ENCODE measurements at places on chromosomes 6 and 20.
A peak's percentile ranks its signal among the peaks of the same experiment; 100 is the strongest.

DNA sequence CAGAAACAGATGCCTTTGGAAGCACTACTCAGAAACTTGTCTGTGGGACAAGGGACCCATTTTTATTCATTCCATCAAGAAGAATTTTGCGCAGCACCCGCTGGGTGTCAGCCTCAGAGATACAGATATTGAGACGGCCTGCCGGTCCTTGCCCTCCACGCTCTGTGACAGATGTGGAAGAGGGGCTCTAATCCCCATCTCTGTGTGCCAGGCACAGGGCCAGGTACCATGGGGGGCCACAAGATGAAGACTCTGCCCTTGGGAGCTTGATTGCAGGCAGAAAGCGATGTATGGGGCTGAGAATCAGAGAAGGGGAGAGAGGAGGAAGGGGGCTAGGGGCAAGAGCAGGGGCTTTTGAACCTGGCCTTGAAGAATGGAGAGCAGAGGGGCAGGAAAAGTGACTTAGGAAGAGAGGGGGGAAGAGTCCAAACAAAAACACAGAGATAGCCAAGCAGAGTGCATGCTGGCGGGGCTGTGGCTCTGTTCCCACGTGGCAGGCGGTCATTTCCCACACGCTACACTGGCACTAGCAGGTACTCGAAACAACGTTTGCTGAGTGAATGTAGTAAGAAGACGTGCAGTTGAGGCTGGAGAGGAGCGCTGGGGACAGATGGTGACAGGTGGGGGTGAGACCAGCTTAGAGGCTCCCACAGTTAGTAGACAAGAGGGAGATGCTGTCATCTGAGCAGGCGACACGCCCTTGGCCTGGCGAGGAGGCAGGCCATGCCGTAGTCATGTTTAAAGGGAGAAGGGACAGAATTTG is 170.3 kb upstream of the SNX9 start:
- no peak for DNase-seq

DNA sequence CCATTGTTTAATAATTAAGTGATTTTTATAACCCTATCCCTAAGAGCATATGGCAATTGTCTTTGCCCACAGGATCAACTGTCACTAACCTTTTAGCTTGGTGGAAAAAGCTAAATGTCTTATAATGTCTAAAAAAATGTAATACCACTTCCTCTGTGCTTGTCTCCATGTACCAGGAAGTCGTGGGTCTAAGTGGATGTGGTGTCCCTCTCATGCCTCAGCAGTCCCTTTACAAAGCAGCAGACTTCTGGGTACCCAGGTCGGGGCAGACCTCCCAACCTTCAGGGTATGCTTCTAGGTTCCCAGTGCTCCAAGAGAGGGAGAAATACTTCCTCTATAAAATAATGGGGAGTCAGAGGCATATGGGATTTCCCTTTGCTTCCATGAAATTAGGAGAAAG is 74.7 kb downstream of the ZHX3 start:
- no peak for DNase-seq

DNA sequence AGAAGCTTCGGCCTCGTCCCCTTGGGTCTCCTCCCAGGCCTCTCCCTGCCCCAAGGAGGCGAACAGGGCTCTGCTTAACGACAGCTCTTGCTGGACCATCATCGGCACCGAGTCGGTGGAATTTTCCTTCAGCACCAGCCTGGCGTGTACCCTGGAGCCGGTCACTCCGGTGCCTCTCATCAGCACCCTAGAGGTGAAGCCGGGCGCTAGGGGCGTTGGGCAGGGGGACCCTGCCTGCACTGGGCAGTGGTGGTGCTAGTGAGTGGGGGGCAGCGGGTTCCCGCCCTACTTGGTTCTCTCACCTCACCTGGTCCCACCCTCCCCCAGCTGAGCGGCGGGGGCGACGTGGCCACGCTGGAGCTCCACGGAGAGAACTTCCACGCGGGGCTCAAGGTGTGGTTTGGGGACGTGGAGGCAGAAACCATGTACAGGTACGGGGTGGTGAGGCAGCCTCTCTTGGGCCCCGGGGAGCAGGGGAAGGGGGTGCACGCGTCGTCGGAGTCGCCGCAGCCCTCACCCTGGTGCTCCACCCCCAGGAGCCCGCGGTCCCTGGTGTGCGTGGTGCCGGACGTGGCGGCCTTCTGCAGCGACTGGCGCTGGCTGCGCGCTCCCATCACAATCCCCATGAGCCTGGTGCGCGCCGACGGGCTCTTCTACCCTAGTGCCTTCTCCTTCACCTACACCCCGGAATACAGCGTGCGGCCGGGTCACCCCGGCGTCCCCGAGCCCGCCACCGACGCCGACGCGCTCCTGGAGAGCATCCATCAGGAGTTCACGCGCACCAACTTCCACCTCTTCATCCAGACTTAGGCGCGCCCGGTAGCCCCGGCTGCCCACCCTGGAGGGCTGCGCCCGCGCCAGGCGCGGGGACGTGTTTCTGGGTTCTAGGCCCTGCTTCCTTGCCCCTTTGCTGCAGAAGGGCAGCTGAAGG is 8.3 kb upstream of the MATN4 start:
- no peak for DNase-seq

DNA sequence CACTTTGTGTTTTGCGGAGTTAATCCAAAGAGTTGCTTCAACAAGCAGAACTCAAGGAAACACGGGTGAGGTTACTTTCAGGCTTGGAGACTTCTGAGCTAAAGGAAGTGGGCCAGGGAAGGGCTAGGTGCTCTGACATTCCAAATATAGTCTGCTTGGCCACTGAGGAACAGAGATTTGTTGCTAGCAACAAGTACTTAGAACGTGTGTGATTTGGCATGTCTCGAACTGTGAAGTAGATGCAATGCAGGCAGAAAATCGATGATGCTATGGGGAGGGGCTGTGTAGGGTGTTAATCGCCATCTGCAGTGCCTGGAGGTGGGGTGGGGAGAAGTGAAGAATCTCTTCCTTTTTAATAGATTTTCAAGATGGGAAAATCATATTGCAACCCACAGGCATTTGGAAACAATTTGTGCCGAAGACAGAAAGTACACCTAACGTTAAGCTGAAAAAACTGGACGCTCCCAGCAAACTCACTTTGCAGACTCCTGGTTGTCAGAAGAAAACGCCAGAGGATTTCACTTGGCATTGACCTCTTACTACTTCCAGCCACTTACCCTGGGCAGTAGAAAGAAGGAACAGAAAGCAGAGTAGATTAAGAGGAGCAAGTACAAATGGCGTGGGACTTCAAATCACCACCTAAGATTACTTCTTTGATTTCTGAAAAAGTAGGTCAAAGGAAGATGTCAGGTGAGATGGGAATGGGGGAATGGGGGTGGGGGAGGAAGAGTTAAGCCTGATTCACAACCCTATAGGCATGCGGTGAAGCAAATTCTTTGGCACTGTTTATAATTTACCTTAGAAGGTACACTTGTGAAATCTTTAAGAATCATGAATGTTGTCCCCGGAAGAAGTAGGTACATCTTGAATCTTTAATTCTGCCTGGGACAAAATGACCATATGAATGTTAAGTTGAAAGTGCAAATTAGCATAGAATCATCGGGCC is 314.1 kb downstream of the CD83 start:
- DNase-seq, result no peak

DNA sequence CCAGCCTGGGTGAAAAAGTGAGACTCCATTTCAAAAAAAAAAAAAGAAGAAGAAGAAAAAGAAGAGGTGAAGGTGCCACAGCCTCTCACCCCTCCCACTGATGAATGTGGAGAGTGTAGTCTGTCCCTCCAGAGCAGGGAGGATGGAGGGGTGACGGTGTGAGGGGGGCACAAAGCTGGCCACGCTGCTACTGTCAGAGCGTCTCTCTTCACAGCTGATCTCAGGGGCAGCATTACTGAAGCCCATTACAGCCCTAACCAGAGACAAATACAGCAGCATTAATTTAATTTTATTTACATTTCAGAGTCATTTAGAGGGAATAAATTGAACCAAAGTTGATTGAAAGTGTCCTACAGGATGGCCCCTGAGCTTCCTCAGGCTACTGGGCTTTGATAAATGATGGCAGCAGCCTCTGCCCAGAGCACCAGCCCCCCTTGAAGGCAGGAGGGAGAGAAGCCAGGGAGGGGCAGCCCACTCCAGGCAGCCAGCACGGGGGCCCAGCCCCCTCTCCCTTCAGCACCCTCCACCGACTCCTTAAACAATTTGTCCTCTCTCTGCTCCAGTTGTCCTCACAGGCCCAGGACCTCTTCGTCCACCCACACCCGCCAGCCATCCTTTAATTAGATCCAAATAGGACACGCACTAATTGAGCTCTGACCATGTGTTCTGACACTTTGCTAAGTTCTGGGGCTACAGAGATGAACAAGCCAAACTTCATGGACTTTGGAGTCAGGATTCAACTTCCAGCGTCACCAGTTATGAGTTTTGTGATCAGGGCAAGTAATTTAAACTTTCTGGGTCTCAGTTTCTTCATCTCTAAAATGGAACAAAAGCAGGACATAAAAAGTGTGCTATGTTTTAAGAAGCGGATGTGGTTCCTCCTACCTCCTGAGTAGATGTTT is 18.6 kb upstream of the ZFAND3 start:
- DNase-seq, result no peak

GRCh38 chr6:20197251-20197650 is 15.0 kb downstream of the MBOAT1 start:
- no peak for DNase-seq

GRCh38 chr6:168527451-168528210 is 86.6 kb downstream of the SMOC2 start:
- no peak for DNase-seq

GRCh38 chr6:43454290-43454695 is 1.1 kb downstream of the DLK2 start:
- peak; percentile 51 for DNase-seq

DNA sequence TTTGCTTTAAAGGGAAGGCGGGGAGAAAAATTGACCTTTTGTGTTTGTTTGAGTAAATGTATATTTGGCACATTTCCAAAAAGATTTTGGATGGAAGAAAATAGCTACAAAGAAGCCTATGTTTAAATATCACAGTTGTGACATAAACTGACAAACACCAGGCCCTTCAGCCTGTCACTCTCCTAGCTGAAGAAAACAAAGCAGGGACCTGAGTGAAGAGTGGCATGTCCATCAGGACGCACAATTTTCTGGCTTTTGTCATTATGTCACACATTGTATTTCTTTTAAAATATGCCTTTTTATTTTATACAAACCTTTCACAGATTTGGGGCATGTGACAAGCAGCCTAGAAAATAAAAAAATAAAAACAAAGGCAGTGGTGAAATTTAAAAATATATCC is 241.2 kb downstream of the OGFRL1 start:
- DNase-seq, result no peak

DNA sequence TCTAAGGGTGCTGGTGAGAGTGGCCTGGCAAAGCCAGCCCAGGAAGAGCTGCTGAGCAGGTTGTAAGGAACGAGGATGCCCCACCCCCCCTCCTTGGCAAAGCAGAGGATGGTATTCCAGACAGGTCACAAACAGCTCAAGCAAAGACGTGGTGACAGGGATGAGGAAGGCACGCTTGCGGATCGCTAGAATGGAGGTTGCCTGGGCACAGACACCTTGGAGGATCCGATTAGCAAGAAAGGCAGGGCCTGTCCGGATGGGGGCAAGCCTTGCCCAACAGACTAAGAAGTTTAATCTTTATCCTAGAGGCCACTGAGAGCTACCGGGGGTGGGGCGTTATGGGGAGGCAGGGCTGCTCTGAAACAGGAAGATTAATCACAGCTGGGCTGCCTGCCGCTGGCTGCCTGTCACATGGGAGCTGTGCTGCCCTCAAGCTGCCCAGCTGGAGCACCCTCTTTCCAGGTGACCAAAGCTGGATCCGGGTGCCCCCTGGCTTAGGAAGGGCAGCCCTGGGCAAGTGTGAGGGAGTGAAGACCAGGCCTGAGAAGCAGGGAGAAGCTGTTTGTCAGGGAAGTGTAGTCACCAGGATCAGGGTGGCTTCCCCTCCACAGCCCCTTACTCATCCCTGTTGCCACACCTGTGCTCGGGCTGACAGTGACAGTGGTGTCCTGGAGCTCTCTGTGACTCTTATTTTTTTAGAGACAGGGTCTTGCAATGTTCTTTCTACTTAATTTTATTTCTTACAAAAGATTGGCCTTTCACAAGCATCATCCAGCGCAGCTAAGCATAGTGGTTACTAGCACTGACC is 9.1 kb upstream of the MAPK13 start:
- no peak for DNase-seq

DNA sequence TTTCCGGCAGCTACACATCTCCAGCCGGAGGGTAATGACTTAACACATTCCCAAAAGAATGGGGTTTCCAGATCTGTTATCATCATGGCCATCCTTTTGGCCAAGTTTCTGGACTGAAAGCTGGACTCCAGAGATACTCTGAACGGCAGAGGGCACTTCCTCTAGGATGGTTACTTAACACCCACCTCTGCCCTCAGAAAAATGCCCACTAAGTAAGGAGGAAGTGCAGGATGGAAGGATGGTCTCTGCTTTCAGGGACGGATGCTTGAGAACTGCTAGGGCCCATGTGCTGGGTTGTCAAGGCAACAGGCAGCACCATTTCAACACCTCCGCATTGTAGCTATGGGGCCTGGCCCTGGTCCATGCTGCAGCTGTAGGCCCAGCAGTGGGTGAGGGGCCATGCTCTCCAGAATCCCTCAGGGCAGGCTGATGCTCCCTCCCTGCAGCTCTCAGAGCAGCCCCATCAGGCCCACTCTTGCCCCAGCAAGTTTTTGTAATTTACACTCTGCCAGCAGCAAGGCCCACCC is 16.5 kb upstream of the TGM3 start:
- DNase-seq, result no peak

DNA sequence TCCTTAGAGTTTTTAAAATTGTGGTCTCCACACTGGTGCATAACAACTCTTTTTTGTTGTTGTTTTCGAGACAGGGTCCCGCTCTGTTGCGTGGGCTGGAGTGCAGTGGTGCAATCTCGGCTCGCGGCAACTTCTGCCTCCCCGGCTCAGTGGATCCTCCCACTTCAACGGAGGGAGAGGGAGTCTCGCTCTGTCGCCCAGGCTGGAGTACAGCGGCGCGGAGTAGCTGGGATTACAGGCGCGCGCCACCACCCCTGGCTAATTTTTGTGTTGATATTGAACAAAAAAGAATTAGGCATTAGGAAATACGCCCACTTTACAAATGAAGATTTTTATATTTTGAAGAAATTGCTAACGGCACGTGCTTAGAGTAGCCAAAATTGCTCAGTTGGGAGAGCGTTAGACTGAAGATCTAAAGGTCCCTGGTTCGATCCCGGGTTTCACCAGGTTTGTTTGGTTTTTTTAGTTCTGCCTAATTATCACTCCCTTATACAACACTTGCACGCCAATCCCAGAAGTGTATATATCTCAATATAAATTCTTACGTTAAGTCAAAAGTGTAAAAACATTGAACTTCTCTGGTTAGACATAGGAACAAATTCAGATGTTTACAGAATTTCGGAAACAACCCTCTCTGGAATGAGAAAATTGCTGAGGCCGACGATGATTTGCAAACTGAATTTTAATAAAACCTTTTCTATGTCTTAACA is 159.6 kb downstream of the TRIM27 start:
- no peak for DNase-seq

DNA sequence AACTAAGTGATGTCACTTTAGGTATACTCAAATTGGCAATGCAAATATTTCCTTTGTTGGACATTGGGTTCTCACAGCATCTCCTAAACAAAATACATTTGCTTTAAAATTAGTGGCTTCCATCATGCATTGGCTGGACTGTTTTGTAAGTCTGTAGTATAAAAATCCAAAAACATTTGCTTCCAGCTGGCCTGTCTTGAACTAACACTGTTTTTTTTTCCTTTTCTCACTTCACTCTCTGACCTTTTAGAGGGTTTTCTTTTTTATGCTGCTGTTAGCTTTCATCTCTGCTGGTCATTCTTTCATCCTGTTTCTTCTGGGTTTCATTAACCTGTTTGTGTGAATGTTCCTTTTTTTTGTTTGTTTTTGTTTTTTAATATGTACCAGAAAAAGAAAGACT is 121.7 kb upstream of the MLIP start:
- DNase-seq, result no peak

GRCh38 chr6:134452906-134453305 is 135.0 kb upstream of the SGK1 start:
- DNase-seq, result no peak
